ENCODE measurements at places on chromosomes 6 and 20.

GRCh38 chr6:47478233-47479139 is 897 bp downstream of the CD2AP start:
- peak; percentile 35 for DNase-seq

DNA sequence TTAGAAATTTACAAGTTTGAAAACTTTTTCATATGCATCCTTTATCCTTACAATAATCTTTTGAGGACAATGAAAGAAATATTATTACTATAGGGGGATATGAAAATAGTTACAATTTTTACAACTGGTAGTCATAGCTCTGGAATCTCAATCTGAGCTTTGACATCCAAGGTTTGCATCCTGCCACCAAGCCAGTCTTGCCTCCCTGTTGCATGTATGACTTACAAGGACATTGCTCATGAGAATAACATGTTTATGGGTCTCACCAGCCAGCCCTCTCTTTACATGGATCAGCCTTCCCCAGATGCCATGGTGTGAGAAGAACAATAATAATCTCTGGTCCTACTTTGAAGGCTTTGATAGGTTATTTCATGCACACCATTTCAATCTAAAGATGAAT is 67.5 kb downstream of the THEMIS start:
- DNase-seq = no peak

DNA sequence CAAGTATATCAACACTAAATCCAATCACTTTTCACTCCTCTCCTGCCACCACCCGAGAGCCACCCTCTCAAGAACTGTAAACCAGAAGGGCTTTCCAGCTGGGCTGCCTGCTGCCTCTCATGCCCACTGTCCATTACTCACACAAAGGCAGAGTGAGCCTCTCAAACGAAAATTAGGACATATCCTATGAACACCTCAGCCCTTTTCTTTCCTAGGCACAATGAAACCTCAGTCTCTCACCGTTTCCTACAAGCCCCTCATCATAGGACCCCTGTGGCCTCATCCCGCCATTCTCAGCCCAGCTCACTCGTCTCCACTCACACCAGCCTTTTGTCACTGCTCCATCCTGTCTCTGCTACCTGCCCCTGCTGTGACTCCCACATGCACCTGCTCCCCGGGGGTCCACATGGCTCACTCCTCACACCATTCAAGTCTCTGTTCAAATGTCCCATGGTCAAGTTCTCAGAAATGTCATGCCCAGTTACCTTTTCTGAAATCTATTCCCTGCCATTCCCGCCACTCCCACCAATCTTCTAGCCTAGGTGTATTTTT is 7.4 kb downstream of the HLA-F start:
- no peak for DNase-seq

DNA sequence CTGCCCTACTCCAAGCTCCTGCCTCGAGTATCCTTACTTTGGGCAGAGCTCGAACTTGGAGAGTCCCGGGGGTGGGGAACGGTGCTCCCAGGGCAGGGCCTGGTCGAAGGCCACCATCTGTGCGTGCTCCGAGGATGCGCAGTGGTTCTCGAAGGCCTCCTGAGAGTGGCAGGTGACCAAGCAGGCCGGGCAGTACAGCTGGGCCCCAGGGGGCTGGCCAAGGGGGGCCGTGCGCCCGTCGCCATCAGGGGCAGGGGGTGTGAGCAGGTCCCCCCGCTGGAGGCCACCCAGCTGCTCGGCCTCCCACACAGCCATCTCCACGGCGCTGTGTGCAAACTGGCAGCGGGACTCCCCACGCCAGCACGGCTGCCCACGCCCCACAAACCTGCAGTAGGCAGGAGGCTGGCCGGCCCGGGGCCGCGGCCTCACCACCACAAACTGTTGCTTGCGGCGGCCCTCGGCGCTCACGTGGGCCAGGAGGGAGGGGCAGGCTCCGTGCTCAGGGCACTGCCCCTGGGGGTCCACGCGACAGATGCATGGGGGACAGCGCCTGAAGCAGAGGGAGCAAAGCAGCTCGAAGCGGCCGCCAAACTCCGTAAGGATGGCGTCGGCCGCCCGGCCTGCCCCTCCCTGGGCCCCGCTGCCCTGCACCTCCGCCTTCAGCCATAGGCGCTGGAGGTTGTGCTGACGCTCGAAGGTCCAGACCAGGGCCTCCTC is 1.8 kb downstream of the HELZ2 start:
- DNase-seq = no peak

- no peak for DNase-seq
Measured at GRCh38 chr6:4861564-4861963, 85.4 kb downstream of the CDYL start.

Data from COLO829 (cell line).